ENCODE measurements at places on chromosomes 16 and 17.

GRCh38 chr17:32488177-32488542 lies 1.4 kb downstream of the CDK5R1 start:
- no peak for DNase-seq

DNA sequence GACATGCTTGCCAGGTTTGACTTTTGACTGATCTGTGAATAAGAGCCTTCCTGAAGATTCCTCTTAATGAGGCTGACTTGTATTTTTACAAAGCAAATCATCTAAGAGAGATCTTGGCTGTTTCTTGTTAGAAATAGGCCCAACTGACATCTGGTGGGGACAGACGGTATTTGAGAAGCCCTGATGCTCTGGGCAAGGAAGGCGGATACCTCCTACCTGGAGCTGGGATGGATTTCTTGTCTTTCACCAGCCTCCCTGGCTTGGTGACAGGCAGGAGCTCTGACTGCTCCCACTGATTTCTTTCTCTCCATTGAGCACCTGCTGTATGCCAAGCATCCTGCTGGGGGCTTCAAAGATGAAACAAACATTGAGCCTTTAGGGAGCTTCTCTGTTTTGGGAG lies 40.4 kb downstream of the AKAP1 start:
- DNase-seq = no peak

DNA sequence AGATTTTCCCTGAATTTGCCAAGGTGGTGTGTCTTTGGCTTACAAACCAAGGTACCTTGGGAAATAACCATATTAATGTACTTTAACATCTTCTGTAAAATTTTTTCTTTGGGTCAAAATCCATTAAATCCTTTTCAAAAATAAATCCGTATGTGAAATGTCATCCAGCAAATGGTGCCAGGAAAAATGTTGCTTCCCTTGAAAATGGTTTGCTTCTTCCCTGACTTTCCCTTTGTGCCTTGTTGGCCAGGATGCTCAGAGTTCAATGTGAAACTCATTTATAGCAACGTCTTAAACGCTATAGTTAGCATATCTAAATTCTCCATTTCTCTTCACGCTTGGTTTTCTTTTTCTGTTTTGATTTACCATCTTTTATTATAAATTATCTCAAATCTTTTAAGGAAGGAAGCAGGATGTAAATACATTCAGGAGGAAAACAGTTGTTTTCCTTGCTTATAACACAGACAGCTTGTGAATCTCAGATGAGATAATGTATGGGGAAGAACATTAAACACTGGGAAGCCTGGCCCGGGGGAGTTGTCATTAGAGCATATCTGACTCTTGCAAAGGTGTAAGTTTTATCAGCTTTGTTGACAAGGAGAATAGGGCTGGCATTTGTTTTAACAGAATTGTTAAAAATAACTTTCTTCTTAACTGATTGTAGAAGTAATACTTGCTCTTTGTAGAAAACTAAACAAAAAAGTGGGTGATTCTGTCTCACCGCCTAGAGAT lies 42.1 kb downstream of the GPRC5B start:
- no peak for DNase-seq

- peak; percentile 92 for DNase-seq
Measured at GRCh38 chr17:77404812-77405581, 264.2 kb downstream of the SEC14L1 start.

- DNase-seq = no peak
Measured at GRCh38 chr16:12944300-12944699, 42.9 kb downstream of the SHISA9 start.
